ENCODE measurements at places on chromosomes 16 and 17. TPM values are rescaled to one million over a fixed set of nuclear protein-coding genes. Genes with fewer than 3 reads are reported as not detected.

ITPRIPL2 gene
- 89.8 TPM for total RNA-seq

SLFN14 gene
- total RNA-seq: not detected

TPSD1 gene
- total RNA-seq: not detected

ASB16 gene
- total RNA-seq: not detected

PTGES3L gene
- not detected for total RNA-seq

Data from mesenteric fat pad (tissue), 1 donor.